ENCODE measurements at places on chromosomes 3 and 15.

DNA sequence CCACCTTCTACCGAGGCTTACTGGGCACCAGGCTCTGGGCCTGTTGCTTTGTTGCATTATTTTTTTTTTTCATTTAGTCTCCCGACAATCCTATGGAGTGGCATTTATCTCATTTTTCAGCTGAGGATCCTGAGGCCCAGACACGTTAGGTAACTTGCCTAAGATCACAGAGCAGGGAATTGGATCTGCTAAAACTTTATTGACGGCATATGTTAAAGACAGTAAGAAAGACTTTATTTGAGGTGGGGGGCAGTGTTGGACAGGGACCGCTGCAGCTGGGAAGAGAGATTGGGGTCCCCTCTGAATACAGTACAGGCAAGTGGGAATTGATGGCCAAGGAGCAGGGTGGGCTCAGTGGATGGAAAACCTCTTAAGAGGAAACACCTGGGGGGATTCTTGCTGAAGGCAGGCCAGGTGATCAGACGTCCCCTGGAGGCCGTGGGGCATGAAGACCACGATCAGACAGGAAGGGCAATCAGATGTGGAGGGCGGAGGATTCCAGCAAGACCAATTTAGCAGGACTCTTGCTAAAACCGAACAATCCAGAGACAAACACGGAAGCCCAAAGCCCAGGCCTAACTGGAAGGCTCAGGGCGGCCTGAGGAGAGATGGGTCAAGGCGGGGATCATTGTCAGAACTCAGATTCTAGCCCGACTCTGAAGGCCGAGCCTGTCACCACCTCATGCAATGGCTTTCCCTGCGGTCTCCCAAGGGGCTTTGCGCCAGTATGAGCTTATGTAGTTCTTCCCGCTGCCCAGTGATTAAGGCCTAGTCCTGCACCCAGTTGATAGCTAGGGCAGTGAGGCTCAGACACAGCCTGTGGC, 53.7 kb downstream of the RGMA start:
- no peak for DNase-seq

GRCh38 chr3:152823781-152824180, 11.2 kb upstream of the P2RY1 start:
- no peak for DNase-seq

- DNase-seq: peak; percentile 25
These were observed 70.1 kb downstream of the HERC1 start for GRCh38 chr15:63763476-63764123.

- peak; percentile 36 for DNase-seq
These were observed 3.9 kb downstream of the GP5 start for GRCh38 chr3:194395212-194395611.

DNA sequence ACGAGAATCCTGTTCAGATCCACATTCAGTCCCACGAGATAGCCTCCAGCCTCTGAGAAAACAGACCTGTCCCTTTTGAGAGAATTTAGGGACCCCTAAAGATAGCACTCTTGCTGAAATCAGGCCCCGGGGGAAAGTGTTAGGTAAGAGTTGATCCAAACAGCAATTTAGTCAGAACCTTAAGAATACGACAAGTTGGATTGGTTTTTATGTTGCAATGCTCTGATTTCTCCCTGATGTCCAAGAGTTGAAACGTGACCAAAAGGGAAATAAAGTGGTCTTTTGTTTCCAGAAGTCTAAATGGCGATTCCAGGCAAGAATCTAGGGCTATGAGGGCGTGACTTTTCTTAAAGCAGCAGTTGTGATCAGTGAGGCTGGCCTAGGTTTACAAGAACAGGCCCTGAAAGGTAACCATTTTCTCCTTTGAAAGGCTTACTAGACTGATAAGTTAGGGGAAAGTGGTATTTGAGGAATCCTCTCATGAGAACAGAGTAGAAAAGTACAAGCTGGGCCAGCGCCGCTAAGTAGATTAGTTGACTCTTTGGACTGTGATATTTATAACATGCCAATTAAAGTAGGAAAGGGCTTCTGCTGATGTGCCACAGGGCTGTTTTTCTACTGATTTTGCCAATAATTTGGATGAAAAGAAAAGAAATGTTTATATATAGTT, 4.9 kb downstream of the MAN2A2 start:
- no peak for DNase-seq

- no peak for DNase-seq
These were observed 1.4 kb downstream of the NISCH start for GRCh38 chr3:52456800-52457183.

- DNase-seq: no peak
These were observed 52.1 kb upstream of the TAMM41 start for GRCh38 chr3:11898611-11899325.

- DNase-seq: peak; percentile 56
These were observed 345.6 kb downstream of the NLGN1 start for GRCh38 chr3:173743111-173743510.

- no peak for DNase-seq
These were observed 376.8 kb upstream of the ALCAM start for GRCh38 chr3:104989878-104990277.

DNA sequence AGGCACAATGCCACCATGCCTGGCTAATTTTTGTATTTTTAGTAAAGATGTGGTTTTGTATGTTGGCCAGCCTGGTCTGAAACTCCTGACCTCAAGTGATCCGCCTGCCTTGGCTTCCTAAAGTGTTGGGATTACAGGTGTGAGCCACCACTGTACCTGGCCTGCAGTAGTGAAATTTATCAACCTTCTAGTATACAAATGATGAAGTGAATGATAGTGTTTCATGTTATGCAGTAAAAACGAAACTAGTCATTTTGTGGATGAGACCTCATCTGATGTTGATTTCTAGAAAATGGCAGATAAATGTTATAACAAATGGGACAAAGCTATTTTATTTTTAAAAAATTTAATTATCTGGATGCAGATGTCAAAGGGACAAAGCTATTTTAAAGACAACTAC, 32.9 kb downstream of the NXPE3 start:
- DNase-seq: no peak

DNA sequence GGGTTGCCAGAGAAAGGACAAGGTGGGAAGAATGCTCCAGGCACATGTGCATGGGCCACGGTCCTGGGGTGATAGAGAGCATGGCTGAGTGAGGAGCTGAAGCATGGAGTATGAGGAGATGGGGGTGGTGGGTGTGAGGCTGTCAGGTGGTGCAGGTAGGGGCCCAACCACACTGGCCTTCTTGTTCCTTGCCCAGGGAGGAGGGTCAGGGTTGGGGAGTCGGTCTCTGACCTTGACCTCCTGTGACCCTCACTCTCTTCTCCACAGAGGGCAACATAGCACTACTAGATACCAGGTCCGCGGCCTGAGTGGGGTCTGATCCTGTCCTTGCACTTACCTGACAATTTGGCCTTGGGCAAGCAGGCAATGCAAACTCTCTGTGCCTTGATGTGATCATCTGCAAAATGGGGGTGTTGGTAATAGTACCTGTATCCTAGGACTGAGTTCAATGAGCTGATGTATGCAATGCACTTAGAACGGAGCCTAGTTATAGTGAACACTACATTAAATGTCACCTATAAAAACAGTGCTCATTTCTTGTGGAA, 75.2 kb downstream of the EEFSEC start:
- no peak for DNase-seq

DNA sequence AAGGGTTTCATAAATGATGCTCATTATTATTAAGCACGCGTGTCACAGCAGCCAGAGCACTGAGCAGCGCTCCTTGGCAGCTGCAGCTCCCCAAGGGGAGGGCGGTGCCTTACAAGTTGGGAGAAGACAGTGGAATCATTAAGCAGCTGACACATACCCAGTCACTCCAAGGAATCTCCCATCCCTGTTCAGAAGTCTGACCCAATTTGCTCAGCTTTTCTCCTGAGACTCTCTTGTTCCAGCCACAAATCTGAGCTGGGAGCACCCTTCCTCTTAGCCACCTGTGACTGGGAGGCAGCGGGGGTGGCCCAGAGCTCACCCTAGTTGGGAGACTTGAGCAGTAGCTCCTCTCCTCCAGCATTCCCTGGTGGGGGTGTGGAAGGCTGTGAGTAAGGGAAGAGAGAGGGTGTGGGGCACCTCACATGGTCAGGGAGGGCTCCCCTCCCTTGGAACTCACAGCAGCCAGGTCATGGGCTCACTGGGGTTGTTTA, 64.3 kb downstream of the DUT start:
- peak; percentile 52 for DNase-seq

GRCh38 chr3:12138044-12138443, 20.7 kb downstream of the TIMP4 start:
- peak; percentile 45 for DNase-seq

DNA sequence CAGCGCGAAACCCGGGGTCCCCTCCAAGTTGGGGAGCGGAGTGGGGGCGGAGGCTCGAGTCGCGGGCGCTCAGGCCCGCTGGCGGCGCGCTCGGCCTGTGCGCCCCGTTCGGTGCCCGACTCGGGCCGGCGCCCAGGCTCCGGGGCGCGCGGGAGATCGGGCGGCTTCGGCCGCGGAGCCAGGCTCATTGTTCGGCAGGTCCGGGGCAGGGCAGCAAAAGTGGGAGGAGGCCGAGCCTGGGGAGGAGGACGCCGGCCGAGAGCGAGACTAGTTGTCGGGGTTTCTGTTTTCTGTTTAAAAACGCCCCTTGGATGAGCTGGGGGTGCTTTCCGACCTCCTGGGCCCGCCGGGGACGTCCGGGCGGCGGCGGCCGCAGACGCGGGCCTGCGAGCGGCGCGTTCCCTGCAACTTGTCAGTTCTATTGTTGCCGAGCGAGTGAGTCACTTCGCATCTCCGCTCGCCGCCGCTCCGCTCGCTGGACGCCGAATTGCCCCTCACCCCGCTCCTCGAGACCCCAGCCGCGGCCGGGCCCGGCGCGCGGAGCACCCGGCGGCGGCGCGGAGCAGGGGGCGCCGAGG, 676 bp downstream of the TCF12 start:
- peak; percentile 75 for DNase-seq

DNA sequence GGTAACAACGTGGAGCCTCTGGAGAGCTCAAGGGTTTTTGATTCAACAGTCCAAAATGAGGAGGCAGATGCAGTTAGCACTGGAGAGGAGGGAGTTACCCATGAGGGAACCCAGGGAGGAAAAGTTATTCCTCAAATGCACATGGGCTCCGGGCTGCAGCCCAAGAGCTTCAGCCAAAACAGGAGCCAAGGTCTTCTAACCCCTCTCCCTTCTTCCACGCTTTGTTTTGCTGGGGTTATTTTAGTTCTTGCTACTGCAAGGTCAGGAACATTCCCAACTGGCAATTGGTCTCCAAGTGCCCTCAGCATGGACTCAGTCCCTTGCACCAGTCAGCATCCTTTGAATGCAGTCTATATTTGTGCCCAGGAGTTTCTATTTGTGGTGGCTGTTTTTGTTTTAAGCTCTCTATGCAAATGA, 90.0 kb downstream of the TGFBR2 start:
- DNase-seq: no peak

DNA sequence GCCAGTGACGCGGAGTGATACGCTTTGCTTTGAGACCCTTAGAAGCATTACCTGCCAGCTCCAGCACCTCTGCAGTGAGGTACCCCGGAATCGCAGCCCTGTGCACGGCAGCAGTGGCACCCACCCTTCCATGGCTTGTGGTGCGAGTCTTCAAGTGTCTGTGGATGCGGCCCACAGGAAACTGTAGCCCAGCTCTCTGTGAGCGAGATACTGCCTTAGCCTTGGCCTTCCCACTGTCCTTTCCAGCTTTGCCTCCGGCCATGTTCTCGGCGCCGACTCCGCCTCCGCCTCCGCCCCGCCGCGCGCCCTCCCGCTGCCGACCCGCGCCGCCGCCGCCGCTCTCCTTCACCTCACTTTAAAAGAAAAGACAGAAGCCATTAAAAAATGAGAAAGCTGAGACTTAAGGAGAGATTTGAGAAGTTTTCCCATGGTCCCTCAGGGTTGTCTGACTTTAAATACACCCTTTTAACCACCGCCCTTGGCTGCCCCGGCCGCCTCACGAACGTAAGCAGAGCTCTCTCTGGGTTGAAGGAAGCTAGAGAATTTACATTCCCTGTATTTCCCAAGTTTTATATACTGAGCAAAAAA, 78.5 kb upstream of the FAM174B start:
- peak; percentile 41 for DNase-seq

- peak; percentile 53 for DNase-seq
These were observed 18.7 kb upstream of the DCBLD2 start for GRCh38 chr3:98920166-98920565.

GRCh38 chr15:75921732-75922703, 18.3 kb downstream of the FBXO22 start:
- DNase-seq: peak; percentile 90

- DNase-seq: no peak
These were observed 79.7 kb downstream of the DENND4A start for GRCh38 chr15:65712415-65712814.

DNA sequence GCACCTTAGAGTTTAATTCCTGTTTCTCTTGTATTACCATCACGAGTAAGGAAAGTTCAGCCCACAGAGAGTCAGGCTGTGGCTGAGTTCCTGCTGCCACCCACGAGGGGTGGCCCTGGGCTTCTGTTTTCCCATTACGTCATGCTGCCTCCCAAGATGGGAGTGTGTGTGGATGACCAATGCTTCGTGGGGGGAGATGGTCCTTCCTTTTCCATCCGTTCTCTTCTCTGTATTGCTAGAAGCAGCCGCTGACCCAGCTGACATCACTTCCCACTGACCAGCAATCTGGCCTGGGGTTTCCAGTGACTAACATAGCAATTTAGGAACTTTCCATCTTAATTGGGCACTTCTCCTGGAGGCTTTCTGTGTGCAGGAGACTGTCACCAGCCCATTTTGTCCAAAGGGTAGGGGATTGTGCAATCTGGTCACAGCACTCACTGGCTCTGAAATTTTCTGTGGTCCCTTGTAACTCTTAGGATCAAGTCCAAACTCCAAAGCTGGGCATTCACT, 9.3 kb downstream of the IRAK2 start:
- DNase-seq: peak; percentile 99

DNA sequence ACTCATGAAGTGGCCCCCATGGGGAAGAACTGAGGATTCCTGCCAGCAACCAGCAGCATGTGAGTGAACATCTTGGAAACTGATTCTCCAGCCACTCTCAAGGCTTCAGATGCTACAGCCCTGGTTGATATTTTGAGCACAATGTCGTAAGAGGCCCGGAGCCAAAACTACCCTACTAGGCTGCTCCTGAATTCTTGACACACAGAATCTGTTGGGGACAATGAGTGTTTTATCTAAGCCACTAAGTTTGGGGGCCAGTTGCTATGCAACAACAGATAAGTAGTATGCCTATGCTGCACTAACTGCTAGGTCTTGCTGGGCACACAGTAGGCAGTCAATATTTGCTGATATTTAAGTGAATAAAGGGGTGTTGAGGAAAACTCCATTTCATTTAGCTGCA, 89.9 kb upstream of the CHL1 start:
- DNase-seq: no peak

DNA sequence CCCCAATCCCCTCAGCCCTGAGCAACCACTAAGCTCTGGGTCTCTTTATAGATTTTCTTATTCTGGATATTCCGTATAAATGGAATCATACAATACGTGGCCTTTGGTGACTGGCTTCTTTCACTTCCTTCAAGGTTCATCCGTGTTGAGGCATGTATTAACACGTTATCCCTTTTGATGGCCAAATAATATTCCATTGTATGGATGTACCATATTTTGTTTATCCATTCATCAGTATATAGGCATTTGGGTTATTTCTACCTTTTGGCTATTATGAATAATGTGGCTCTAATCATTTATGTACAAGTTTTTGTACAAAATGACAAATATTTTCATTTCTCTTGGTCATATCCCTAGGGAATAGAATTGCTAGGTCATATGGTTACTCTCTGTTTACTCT, 284.4 kb downstream of the FAM43A start:
- DNase-seq: no peak

DNA sequence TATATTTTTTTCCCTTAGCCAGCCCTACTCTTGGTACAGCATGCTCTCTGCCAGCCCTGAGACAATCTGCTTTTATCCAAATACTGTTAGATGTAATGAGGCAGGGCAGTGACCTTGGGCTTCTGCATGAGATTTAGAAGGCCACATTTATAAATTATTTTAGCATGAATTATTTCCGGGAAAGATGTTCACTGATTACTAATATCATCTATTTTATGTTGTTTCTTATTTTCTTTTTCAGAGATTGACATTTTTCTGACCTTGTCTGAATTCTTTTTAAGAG, 23.1 kb downstream of the CRTC3 start:
- DNase-seq: no peak

Measured in iris pigment epithelial cell (primary cell).